ENCODE measurements at places on chromosomes 7 and 10.

DNA sequence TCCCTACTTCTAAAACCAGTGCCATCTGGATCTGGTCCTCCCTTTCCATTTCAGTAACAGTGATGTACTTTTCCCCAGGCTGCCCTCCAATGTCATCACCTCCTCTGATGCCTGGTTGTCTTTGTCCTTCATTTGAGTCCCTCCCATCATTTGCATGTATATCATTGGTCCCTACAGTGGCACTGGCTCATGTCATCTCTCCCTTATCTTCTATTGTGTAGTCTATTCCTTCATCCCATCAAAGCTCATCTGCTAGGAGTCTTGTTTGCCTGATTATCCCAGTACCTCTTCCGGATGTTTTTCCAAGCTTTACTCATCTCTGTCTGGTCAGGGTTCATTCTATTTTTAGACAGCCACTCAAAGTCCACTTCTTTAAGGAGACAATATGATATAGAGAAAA is 292.9 kb upstream of the BMPER start:
- DNase-seq, result peak; percentile 58

- no peak for DNase-seq
These were observed 24.5 kb downstream of the SPOCK2 start for GRCh38 chr10:72063703-72064391.

DNA sequence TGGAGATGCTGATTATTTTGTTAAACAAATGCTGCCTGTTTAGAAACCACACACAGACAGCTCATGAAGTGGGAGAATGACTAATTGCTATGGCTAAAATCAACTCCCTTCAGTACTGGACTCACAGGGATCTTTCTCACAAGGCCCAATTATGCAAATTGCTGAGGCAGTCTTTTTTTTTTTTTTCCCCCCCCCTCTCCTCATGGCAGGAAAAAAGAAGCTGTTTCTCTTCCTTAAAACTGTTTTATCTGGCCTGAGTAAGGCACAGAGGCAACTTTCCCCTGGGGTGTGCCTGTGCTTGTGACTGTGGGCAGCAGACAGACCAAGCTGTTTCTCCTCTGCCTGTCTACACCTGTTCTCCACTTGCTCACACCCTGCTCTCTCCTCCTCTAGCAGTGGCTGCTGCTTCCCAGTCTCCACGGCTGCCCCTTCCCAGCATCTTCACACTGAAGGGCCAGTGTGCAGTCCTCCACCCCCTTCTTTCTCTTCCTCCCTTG is 65.4 kb upstream of the STEAP1B start:
- no peak for DNase-seq

- no peak for DNase-seq
These were observed 55.7 kb downstream of the ST7 start for GRCh38 chr7:117008886-117009531.

DNA sequence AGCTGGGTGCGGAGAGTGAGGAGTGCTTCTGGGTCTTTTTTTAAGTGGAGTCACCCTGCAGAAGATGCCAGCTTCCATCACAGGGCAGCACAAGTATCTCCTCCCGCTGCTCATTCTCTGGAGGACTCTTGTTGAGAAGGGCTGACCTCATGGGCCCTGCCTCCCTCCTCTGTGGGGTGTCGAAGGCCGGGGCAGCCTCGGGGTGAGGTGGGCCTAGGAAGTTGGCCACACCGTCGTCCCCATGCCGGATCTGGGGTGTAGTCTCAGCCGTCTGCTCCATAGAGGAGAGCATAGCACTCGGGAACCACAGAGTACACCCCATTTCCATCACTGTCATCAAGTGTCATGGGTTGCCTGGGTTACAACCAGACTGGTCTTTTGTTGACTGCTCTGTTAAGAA is 85.0 kb downstream of the TRRAP start:
- DNase-seq, result no peak

- no peak for DNase-seq
These were observed 35.8 kb upstream of the DNMBP start for GRCh38 chr10:100045592-100045991.

DNA sequence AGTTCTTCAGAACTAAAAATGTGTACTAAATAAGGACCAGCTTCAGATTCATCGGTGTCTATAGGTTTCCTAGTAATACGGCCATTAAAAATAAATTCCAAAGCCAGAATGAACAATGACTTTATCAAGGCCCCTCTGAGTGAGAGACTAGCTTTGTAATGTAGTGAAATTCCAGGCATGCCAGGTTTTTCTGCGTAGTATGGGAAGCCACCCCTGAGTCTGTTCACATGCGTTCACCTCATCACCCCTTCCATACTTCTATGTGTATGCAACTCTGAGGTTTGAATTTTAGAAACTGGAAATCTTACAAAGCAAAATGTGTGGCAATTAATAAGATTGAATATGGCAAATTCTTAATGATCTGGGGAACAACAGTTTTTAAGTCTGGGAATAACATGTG is 24.5 kb downstream of the RNF32 start:
- DNase-seq, result no peak

DNA sequence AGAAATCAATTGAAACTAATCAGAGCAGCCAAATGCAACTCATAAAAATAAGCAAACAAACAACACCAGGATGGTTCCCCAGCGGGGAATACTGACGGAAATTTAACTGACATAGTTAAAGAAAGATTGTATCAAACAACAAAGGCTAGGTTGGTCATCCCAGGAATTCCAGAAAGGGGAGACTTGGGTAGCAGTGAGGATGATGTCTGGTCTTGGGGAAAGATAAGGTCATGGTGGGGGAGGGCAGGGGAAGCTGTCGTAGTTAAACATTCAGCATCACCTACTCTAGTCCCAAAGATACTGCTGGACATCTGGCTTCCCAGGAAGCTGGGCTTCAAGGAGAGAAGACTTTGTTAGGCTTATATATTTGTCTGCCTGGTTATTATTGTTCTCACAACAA is 50.4 kb downstream of the DYNC1I1 start:
- no peak for DNase-seq

DNA sequence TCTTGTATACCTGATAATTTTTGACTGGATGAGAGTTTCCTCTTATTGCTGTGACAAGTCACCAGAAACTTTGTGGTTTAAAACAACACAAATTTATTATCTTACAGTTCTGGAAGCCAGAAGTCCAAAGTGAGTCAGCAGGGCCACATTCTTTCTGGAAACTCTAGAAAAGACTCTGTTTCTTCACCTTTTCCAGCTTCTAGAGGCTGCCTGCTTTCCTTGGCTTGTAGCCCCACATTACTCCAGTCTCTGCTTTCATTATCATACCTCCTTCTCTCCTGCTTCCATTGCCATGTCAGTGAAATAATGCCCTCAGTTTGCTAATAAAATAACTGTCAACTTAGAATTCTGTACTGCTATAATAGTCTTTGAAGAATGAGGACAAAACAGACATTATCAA is 65.3 kb downstream of the VCL start:
- DNase-seq, result no peak

DNA sequence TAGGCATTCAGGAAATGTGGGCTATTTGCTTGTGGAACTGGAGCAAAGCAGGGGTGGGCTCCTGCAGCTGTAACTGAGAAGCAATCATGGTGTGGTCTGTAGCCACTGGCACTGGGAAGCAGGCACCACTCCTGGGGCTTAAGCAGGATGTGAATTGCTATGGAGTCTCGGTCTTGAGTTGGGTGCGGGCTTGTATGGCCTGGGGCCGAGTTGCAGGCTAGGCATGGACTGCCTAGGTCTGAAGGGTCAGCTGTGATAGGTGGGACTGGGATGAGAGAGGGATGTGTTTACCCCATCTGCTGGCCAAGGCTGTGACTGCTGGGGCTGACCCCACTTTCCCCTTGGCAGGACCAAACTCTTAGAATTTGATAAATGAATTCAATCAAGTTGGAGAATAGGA is 43.0 kb downstream of the ADCY1 start:
- DNase-seq, result no peak

DNA sequence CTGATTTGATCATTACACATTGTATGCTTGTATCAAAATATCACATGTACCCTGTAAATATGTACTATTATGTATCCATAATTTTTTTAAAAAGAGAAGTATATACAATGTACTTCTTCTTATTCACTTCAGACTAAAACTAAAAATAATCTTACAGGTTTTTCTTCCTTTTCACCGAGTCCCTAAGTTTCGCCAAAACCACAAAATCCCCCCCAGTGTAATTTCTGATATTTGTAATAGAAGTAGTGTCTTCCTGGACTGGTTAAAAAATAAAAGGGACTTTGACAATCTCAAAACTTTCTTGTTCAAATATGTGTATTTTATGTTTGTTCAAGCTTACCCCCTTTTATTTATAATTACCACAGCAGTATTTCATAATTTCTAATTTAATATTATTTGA is 23.9 kb downstream of the EPC1 start:
- DNase-seq, result no peak

DNA sequence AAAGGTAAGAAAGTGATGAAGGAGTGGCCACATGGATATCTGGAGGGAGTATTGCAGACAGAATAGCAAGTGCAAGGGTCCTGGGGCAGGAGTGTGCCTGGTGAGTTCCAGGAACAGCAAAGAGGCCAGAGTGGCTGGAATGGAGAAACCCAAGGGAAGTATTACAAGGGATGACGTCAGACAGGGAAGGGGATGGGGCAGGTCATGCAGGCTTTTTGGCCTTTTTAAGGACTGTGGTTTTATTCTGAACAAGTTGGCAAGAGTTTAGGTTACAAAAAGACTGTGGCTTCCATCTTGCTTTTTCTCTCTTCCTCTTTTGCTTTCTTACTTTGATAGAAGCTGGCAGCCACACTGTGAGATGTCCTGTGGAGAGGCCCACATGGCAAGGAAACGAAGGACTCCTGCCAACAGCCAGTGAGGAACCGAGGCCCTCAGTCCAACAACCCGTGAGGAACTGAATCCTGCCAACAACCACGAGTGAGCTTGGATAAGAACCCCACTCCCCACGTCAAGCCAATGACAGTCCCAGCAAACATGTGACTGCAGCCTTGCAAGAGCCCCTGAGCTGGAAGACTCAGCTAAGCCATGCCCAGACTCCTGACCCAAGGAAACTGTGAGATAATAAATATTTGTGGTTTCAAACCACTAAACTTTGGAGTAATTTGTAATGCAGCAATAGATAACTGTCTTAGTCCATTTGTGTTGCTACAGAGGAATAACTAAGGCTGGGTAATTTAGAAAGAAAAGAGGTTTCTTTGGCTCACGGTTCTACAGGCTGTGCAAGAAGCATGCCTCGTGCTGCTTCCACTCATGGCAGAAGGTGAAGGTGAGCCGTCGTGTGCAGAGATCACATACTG is 19.8 kb upstream of the KDM7A start:
- DNase-seq, result no peak

- DNase-seq, result no peak
These were observed 4.3 kb downstream of the LIPN start for GRCh38 chr10:88764110-88764509.

GRCh38 chr7:124030964-124031363 is 1.9 kb downstream of the TMEM229A start:
- no peak for DNase-seq

DNA sequence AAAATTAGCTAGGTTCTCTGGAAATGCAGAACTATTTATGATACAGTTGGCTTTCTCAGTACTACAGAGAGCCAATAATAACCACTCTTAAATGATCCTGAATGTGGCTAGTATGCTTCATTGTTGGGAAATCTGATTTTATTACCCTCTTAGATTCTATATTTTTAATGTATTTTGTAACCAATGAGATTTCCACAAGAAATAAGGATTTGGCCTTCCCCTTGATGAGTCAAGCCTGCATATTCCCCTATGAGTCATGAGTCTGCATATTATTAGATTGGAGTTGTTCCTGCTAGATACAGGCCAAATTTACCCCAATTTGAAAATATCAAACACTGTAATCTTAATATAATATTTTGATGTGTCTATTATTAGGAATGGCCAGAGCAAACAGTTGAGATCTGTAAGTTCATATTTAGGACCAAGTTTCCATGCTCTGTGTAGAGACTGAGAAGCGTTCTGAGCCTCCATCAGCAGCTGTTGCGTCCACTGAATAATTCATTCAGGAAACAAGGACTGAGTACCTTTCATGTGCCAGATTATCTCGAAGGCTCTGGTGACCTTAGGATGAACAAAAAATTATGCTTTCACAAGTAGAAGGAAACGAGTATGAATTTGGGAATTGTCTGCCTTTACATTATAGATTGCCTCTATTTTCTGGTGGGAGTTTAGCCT is 793.4 kb downstream of the NRG3 start:
- DNase-seq, result peak; percentile 36

GRCh38 chr10:84890706-84891105 is 562.3 kb downstream of the CCSER2 start:
- DNase-seq, result no peak

GRCh38 chr7:33707427-33707826 is 197.9 kb upstream of the BMPER start:
- DNase-seq, result no peak

GRCh38 chr10:106043863-106044262 is 1120.6 kb downstream of the SORCS1 start:
- no peak for DNase-seq

DNA sequence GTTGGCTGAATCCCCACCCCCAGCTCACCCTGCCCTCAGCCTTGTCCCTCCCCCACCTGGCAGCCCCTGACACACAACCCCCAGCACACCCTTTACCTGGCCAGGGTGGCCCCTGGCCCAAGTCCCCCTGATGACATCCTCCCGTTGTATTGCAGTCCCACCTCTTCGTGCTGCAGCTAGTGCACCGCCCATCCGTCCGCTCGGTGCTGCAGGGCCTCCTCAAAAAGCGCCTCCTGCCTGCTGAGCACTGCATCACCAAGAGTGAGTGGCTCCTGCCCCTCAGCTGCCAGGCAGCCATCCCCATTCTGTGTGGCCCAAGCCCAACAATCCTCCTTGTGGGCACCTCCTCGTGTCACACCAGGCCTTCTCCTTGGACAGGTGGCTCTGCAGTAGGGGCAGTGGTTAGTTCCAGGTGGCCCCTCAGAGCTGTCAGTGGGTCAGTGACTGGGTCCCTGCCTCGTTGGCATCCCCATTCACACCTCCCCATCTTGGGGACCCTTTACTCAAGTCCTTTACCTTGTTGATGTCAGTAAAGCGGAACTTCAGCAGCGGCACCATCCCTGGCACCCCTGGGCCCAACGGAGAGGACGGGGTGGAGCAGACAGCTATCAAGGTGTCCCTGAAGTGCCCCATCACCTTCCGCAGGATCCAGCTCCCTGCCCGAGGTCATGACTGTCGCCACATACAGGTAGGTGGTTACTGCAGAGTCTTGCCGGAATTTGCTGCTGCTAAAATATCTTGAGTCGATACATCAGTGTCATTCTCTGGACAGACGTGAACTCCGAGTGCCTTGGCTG is 14.3 kb downstream of the ZMIZ2 start:
- no peak for DNase-seq

GRCh38 chr10:102752934-102753664 is 9.4 kb downstream of the WBP1L start:
- DNase-seq, result peak; percentile 33

DNA sequence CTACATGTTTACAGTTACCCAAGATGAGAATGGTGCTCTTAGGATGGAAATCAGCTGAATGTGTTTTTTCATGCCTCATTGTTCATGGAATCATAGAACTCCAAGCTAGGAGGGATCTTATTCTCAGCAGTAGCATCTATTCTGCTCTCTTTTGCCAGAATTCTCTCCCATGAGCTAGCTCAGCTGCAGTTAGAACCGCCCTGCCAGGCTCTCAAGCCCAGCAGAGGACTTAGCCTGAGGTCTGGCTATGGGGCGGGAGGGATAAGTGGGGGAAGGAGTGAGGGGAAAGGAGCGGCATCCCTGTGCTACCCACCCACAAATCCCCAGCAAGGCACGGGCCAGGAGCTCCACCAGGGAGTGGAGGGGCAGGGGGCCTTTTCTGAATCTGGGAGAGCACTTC is 120.7 kb upstream of the PLXNA4 start:
- DNase-seq, result no peak
